Activated CD4-positive, alpha-beta T cell treated with anti-CD3 and anti-CD28 coated beads, Interleukin-2, Interleukin-6, amounts not matched to agents 100 ng/mL and 50 ng/mL, durations not matched to agents 16 hours and 8 hours (primary cell): ENCODE measurements at places on chromosomes 4 and X.
A peak's percentile ranks its signal among the peaks of the same experiment; 100 is the strongest.

DNA sequence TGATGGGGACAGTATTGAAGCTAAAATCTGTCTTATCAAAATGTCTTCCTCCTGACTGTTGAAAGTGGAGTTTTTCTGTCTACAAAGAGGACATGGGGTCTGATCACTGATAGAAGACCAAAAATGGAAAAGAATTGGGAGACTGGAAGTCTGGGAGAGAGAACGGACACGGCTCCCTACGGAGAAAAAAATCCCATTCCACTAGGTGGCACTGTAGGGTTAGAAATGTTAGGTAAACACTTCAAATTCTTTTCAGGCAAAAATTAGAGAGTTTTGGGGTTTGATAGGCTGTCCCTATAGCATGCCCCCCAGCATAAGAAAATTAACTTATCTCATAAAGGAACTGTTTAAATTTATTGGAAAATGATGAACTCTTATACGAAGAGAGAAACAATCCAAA lies 200.5 kb downstream of the FAM133A start:
- peak; percentile 35 for DNase-seq

DNA sequence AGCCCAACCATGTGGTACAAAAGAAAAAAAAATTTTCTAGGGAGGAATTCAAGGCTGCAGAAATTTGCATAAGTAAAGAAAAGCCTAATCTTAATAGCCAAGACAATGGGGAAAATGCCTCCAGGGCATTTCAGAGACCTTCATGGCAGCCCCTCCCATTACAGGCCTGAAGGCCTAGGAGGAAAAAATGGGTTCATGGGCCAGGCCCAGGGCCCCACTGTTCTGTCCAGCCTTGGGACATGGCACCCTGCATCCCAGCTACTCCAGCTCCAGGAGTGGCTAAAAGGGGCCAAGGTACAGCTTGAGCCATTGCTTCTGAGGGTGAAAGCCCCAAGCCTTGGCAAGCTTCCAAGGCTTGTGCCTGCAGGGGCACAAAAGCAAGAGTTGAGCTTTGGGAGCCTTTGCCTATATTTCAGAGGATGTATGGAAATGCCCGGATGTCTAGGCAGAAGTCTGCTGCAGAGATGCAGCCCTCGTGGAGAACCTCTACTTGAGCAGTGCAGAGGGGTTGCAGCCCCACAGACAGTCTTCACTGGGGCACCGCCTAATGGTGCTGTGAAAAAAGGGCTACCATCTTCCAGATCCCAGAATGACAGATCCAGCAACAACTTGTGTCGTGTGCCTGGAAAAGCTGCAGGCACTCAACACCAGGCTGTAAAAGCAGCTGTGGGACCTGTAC lies 111.0 kb downstream of the ANXA10 start:
- DNase-seq = no peak

- DNase-seq = peak; percentile 28
These were observed 7.1 kb downstream of the SMIM9 start for GRCh38 chrX:154827194-154828015.

DNA sequence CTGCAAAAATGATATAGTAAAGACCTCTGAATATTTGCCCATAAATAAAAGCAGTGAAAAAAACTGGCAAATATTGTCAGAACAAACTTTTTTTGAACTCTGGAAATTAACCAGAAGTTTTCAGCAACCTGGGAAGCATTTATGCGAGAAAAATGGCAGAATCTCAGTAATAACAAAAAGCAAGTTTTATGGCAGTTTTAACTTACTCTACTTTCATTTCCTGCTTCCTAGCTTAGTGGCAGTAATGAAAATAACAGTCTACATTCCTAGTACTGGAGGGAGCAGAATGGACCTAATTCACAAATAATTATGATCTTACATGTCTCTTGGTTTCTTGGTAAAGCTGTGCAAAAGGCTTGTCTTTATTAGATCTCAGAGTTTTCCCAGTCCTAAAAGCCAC lies 460.1 kb downstream of the NAF1 start:
- no peak for DNase-seq

GRCh38 chr4:126046081-126046614 lies 731.4 kb downstream of the FAT4 start:
- no peak for DNase-seq

- no peak for DNase-seq
These were observed 5.8 kb downstream of the NKX3-2 start for GRCh38 chr4:13538427-13538973.

DNA sequence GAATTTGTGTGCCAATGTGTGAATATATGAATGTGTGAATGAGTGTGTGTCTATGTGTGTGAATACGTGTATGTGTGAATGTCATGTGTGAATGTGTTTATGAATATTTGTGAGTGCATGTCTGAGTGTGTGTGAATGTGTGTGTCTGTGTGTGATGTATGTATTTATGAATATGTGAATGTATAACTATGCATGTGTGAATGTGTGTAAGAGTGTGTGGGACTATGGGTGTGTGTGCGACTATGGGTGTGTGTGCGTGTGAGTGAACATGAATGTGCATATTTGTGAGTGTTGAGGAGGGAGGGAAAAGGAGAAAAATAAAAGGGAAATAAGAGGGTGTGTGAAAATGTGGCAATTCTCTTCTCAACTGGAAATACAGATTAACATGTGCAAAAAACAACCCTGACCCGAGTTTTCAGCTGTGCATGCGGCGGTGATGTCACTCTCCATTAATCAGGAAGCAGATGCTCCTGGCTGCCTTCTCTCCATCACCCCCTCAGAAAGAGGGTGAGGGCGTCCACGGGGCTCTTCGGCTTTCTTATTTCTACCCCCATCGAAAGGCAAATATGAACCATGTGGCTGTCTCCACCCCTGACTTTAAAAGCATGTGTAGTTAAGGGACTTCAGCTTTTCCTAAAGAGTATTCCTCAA lies 219.8 kb downstream of the MAML3 start:
- DNase-seq = no peak

DNA sequence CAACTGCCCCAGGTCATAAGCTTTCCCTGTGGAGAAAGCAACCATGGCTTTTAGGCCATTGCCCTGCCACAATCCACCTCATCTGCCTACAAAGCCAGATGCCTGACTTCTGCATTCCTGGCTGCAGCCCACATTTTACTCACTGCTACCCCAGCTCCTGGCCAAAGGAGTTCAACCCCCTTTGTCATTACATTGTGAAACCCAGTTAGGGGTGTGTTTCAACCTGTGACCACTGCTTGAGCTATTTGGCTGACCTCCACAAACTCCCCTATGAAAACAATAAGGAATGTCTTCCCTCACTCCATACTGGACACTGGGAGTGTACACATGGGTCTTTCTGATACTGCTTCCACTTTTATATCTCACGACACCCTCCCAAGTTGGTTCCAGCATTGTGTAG lies 589.2 kb downstream of the SH3BGRL start:
- no peak for DNase-seq

- DNase-seq = peak; percentile 61
These were observed 54.3 kb downstream of the LRBA start for GRCh38 chr4:150960818-150961217.

- DNase-seq = no peak
These were observed 47.9 kb upstream of the PACRGL start for GRCh38 chr4:20652226-20652885.

GRCh38 chrX:139826065-139827044 lies 106.5 kb downstream of the ATP11C start:
- no peak for DNase-seq

DNA sequence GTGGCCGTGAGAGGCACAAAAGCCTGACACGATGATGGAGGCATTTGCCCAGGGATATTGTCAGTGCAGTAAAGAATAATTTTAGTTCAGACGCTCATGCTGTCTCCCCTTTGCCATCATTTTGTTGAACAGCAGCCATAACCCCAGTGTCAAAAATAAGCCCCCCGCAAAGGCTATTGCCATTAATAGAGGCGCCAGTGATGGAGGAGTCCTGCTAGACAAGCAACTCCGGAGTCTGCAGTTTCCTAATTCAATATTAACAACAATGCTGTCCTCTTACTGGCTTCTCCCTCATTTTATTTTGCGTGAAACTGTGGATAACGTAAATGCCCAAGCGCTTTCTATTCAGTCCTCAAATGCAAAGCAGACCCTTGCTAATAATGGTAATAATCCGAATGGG lies 603 bp upstream of the SMS start:
- no peak for DNase-seq

DNA sequence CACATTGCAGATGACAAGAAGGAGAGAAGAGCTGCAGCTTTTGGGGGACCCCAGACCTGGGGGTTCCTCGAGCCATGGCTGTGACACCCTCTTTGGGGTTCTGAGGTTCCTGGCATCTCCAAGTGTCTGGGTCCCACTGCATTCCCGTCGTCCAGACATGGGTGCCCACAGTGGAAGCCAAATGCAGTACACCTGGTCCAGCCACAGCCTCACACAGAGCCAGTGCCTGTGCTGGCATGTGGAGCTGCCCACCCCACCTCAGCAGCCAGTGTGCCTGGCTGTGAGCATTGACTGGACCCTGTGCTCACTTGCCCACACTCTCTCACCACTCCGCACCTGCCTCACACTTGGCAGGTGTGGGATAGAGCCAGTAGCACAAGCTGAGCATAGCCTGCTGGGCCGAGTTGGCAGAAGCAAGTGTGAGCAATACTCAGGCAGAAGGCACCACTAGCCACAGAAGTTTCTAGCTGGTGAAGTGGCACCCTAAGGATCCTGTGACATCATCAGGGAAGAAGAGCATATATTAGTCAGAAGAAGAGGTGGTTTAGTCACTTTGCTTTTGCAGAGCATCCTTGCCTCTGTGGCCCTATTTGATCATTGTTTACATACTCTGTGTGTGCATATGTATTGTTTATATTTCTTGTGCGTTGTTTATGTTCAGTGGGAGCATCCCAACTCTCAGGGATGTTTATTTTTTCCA lies 65.0 kb upstream of the MAGEB2 start:
- DNase-seq = peak; percentile 18

- DNase-seq = no peak
These were observed 620.8 kb upstream of the ADGRL3 start for GRCh38 chr4:60579335-60579734.

- DNase-seq = no peak
These were observed 109.9 kb downstream of the RAPGEF2 start for GRCh38 chr4:159212675-159213293.

DNA sequence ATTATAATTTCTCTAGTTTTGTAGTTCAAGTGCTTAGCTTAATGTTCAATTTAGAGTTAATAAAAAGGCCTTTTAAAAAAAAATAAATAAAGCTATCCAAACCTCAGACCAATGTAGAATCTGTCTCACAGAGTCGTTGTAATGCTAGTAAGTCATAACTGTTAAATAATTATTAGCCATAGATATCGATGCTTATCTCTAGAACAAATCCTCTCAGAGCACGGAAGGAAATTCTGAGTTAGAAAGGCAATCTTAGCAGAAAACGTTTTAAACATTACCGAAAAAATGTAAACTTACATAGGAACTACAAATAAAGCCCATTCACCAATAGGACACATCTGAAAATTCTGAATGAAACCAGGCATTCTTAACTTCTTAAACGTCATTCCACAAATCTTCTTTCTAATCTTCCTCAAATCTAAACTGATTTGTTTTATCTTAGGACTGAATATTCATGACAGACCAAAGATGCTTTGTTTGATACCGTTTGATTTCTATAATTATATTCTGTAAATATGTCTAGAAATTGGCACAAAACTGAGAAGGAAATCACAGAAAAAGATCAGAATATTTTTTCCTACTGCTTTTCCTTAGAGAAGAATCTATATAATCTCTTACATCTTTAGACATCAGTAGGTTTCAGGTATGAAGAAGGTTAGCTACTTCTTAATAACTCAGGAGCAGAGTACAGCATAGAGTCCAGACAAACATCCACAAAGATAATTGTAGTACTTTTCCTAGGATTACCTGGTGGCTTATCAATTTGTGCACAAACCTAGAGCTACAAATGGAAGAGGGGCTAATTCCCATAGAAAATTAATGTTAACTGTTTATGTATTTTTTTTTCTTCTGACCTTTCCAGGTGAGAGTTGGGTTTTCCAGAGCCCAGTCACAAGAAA lies 140.7 kb downstream of the BTC start:
- DNase-seq = no peak

DNA sequence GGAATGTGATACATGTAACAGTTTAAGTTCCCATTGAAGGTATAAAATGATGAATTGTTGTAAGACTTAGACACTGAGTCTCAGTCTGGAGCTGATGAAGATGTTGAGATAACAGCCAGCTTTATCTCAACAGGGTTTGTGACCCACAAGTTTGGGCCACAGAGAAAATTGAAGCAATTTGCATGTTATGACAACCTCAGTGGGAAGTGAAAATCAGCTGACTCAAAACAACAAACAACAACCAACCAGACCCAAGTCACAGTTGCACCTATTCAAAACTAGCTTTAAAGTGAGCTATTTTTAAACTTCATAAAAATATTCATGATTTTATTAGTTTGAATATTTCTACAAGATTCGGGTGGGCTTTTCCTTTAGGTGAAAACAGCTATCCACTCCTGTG lies 8.0 kb downstream of the SFRP2 start:
- DNase-seq = no peak
